SK-MEL-5 (cell line): ENCODE measurements at places on chromosomes 4 and X.

DNA sequence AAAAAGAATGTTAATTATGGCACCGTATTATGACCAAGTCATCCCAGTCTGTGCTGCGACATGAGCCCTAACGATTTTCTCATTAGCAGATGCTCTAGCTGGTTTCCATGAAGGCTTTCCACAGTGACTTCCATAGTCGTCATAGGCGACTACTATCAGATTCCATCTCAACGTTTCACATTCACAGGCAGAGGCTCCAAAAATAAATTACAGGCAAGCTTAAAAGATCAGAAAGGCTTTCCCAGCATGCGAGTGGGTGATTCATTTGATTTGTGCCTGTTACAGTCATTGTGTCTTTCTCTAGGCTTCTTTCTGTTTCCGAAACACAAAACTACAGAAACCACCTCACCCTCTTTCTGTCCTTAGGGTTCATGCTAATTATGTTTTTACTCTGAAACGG lies 43.2 kb downstream of the PALLD start:
- DNase-seq = no peak

DNA sequence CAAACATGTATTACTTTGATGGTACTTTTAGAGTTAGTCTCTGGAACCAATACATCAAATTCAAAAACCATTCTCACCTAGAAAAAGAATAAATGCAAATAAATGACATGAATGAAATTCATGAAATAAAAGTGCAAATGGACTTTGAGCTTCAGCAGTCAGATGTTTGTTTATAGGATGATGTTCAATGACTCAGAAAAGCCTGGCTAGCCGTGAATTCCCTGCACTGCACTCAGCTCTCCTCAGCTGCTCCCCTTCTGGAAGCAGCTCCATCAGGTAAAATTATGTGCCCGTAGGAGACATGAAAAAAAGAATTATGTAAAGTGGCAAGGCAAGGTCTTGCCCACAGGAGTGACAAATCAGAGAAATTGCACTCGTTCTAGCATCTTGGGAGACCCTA lies 390.6 kb downstream of the GPM6A start:
- DNase-seq = no peak

DNA sequence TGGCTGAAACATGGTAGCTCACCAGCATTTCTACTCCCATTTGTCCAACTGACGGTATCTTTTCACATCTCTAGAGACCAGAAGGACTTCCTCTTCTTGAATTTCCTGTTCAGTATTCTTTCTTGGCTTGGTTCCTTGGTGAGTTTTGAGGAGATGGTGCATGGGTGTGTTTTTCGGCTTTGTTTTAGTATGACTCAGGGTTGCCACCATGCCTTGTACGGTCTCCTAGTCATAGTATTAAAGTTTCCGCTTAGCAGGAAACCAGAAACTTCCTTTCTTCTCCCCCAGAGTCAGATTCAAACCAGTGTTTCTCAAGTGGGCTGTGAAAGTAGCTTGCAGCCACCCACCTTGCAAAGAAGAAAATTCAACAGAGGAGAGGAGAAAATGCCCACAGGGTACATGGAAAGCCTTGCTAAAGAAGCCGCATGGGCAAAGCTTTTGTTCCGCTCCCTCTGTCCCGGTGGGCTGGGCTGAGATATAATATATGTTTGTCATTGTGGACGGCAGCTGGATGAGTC lies 5.7 kb downstream of the CD99 start:
- no peak for DNase-seq

- DNase-seq = no peak
These were observed 187.8 kb upstream of the NHS start for GRCh38 chrX:17187136-17187756.

DNA sequence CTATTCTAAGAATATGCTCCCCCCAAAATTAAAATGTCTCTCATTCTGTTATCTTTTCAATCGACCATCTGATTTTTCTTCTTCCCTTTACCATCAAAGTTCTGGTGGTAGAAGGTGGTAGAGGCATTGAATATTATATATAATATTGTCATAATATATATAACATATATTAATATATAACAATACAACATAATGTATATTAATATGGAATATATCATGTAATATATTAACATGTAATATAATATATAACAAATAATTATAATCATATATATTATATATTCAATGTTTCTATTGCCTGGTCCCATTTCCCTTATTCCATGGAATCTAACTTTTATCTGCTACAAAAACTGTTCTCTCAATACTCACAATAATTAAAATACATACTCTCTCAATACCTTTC lies 40.6 kb downstream of the STPG2 start:
- DNase-seq = no peak

DNA sequence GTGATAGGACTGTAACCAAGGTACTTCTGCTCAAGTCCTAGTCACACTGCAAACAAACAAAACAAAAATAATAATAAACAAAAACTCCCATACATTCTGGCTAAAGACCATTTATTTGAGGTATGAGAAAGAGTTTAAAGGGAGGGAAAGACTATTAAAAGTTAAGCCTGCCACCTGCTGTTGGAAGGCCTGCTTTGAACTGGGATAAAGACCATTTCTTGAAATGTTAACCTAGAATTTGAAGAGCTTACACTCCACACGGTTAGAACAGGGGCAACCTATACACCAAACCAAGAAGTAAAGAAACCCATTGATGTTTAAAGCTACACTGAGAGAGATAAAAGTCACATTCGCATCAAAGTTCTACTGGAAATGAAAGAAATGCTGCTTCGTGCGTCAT lies 548.7 kb upstream of the DIPK2B start:
- no peak for DNase-seq

GRCh38 chr4:3065551-3065950 lies 8.8 kb downstream of the HTT-AS start:
- DNase-seq = peak; percentile 48

DNA sequence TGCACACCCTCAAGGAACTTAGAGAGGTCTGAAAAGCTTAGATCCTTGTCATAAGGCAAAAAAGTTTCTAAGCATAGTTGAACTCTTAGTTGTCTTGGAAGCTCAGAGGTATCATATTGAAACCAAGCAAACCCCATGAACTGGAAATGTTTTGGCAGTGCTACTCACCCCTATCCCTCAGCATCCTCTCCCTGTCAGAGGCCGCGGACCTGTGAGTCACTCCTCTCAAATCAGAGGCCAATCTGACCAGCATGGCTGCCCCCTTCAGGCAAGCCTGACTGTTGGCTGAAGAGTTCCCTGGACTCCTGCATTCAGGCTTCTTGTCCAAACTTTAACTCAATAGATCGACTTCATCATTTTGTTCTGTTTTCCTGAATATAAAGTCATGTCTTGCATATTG lies 69.4 kb downstream of the KCNIP4 start:
- peak; percentile 63 for DNase-seq

DNA sequence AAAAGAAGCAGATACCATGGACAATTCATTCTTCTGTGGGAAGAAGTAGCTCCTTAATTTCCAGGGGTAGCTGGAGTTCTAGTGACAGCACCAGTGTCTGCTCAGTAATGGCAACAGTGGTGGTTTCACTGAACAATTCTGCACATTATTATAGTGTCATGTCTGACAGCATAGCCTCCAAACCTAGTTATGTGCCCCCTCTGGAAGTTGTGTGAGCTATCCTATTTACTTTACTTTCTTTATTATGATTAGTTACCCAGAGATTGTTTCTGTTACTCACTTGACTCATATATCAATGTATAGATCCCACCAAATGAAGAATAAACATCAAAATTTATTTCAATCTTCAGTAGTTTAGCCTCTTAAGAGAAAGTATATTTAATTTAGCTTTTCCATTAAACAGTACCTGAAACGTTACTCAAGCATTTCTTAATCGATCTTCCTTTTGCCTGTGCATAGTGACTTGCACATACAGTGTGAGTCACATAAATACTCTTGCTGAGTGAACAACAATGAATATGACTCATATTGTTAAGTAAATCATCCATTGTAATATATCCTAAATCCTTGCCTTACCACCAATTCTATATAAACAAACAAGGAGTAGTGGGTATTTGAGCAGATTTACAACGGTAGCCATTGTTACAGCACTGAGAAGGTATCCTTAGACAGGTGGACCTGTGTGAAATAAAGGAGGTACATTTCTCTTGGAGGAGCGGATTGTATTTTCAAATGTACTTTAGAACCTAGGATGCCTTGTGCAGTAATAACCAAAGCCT lies 534.7 kb downstream of the ANKRD50 start:
- no peak for DNase-seq

DNA sequence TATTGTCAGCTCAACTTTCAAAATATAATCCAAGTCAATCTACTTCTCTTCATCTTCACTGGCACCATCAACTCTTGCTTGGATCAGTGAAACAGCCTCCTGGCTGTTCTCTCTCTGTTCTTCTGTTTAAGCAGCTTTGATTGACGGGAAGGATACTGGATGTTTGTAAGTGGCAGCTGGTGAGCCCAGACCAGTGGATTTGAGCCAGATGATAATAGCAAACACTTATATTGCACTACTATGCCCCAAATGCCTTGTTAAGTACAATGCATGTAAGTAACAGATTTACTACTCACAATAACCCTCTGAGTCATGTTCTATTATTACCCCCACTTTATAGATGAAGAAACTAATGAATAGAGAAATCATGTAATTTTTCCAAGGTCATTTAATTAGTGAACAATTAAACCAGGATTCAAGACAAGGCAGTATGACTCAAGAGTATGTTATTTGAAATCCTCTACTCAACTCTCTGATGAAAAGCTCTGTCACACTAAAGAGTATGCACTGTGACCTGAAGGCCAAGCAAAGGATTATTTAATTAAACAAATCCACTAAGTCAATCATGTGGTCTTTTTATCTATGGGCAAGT lies 44.8 kb downstream of the SPANXN3 start:
- DNase-seq = no peak

- no peak for DNase-seq
These were observed 166.7 kb upstream of the RPS6KA3 start for GRCh38 chrX:20433388-20433775.

- DNase-seq = no peak
These were observed 12.5 kb downstream of the CC2D2A start for GRCh38 chr4:15481961-15482745.

DNA sequence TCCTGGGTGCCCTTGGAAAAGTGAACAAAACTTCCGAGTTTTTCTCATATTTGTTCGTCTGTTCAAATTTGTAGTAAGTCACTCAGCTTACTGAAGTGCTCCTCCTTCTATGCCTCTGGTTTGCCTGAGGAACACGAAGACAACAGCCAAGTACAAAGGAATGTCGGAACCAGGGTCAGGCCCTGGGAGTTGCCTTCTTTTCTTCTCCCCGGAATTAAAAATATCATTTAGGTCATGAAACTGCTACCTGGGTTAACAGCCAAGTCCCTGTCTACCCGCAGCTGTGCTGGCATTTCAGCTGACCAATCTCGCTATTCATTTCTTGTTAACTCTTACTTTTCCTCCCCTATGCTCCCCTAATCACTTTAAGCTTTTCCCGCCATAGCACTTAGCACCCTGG lies 137.6 kb upstream of the TEX13D start:
- no peak for DNase-seq

DNA sequence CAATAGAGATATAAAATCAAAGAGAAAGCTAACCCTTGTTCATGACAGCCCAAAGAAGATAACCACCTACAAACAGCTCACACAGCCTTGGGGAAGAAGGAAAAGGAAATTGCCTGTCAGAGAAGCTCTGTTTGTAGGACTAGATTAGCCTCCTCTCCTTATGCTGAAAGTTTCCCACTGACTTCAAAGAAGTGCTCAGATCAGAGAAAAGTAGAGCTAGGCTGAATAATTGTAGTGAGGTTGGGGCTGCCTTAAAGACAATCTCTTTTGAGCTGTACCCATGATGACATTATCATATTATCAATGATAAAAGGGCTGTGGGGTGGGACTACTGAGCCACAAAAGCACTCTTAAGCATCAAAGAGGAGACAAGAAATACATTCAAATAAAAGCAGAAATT lies 223.0 kb upstream of the GALNT7 start:
- DNase-seq = no peak

DNA sequence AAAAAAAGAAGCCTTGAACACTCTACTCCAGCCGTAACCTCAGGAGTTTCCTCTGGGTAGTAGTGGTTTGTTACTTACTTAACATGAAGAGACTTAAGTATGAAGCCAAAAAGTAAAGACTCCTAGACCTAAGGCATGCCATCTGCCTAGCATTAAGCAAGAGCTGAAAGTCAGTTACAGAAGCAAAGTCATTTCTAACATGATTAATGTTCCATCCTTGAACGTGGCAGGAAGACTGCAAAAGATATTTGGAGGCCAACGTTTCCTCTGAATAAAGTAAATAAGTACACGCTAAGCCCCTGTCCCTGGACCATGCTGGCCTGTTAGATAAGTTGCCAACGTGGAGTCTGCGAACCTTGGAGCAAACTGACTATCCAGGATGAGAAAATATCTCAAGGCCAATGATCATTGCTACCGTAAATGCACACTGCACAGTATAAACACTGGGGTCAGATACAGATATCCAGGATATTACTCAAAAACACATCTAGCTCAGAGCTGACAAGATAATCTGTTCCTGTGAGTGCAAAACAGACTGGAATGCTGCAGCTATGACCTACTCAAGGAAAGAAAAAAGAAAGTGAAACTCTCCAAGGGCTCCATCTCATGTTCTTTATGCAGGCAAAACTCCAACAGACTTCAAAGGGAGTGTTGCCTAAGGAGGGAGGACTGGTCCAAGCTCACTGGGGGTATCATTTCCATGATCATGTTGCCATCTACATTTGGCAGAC lies 255.8 kb downstream of the COL25A1 start:
- DNase-seq = no peak

- no peak for DNase-seq
These were observed 388.0 kb upstream of the GALNT7 start for GRCh38 chr4:172780566-172781081.

GRCh38 chr4:84258905-84259830 lies 239.9 kb downstream of the NKX6-1 start:
- peak; percentile 52 for DNase-seq

- no peak for DNase-seq
These were observed 17.0 kb downstream of the PAQR3 start for GRCh38 chr4:78922207-78922606.

- no peak for DNase-seq
These were observed 54.1 kb upstream of the MYOZ2 start for GRCh38 chr4:119081542-119081859.

DNA sequence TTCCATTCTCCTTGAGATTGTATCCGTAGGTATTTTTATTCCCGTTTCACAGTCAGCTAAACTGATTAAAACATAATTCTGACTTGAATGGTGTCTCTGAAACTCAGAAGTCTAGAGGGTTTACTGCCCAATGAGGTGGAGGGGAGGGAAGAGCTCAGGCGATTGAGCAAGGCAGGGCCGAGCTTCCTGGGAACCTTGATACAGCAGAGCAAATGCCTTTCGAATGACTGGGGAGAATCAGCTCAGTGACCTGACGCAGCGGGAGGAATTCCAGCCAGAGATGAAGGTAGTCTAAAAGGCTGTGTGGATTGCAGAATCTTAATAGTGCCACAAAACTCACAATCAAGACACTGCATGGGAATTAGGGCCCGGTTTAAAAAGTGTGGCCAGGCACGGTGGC lies 233.6 kb downstream of the EVC2 start:
- DNase-seq = no peak

- DNase-seq = no peak
These were observed 107.9 kb downstream of the FBXW7 start for GRCh38 chr4:152427981-152428380.

- DNase-seq = no peak
These were observed 127.5 kb downstream of the PJA1 start for GRCh38 chrX:69037786-69038185.

- DNase-seq = no peak
These were observed 19.9 kb downstream of the RPS6KA6 start for GRCh38 chrX:84168095-84168494.

GRCh38 chr4:175762582-175762981 lies 49.5 kb downstream of the GPM6A start:
- peak; percentile 52 for DNase-seq
